ENCODE measurements at places on chromosomes 12 and 14.
A peak's percentile ranks its signal among the peaks of the same experiment; 100 is the strongest.

- DNase-seq, result no peak
Measured at GRCh38 chr12:24931666-24932405, 17.1 kb downstream of the BCAT1 start.

- peak; percentile 20 for DNase-seq
Measured at GRCh38 chr14:68785534-68786490, 7.1 kb downstream of the ZFP36L1 start.

- DNase-seq, result no peak
Measured at GRCh38 chr12:47991106-47992061, 12.9 kb downstream of the COL2A1 start.

DNA sequence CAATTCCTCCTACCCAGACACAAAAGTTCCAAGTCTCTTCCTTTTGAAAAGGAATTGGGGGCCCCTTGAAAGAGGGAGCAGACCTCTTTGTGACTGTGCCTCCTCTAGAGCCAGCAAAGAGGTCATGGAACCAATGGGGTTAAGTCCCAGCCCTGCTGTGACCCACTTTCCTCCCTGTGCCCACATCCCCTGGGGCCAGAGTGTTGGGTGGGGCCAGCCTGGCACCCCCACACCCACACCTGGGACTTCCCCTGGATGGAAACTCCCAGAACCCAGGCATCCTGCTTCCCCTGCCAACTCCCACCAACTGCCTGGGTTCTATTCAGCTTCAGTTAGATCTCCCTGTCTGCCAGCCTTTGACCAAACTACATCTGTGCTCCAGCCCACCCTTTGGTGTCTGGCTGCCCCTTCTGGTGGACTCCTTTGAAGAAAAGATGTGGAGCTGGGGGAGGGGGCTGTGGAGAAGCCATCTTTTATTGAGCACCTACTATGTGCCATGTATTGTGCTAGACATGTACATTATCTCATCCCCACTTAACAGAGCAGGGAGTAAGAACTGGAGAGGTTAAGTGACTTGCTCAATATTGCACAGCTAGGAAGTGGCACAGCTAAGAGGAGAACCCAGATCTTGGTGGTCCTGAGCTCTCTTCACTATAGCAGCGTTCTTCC is 4.6 kb upstream of the RARG start:
- DNase-seq, result no peak

DNA sequence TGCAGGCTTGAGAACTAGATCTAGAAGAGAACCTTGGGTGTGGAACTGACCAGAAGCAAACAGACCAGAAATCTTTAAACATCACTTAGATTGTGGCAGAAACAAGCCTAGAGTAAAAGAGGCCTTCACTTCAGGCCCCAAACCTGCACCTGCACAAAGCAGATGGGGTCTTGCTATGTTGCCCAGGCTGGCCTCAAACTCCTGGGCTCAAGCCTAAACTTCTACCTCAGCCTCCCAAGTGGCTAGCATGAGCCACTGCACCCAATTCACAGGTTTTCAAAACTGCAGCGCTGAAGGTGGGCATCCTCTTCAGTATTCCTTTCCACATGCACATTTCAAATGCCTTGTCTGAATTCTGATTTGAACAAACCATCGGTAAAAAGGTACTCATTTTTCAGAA is 19.9 kb downstream of the MOK start:
- no peak for DNase-seq

- DNase-seq, result no peak
Measured at GRCh38 chr12:72057330-72057914, 118.8 kb downstream of the TPH2 start.
